Inflammatory macrophage treated with lipopolysaccharide for 4 hours (primary cell): ENCODE measurements at places on chromosomes 4 and X.

DNA sequence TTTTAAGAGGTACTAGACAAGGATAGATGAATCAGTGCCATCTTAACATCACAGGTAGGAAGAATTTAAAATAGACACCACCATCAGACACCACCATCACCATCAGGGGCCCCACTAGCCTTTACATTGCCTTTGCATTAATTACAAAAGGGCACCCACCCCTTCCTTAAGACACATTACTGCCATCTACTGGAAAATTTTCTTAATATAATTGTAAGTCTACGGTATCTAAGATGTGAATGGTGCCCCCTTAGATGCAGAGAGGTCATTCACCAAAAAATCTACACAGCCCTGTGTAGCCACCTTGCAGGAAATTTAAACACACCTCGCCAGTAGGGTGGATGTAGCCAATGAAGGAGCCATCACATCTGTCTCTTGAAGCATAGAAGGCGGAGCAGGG, 184.1 kb downstream of the MID1IP1 start:
- peak; percentile 60 for DNase-seq

DNA sequence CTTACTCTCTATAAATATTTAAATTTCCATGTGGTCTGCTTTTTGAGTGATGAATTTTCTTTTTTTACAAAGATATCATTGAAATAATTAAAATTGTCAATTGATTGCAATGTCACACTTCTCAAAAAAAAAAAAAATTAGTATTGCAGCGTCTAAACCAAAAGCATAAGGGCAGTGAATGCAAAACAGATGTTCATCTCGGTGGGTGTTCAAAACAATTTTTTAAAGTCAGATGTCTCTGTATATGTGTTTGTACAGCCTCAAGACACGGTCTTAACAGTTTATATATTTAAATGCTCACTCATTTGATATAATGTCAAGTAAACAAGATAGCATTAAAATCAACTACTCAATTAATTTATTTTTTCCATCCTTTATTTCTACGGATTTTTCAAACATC, 52.3 kb downstream of the PALLD start:
- DNase-seq = no peak

GRCh38 chr4:174524242-174524641, 2.0 kb upstream of the HPGD start:
- DNase-seq = no peak

- DNase-seq = no peak
These were observed 19.1 kb upstream of the ARSJ start for GRCh38 chr4:113998531-113998930.

- no peak for DNase-seq
These were observed 33.8 kb upstream of the ARMCX2 start for GRCh38 chrX:101693476-101693875.

- no peak for DNase-seq
These were observed 9.8 kb downstream of the HNRNPD start for GRCh38 chr4:82363896-82364487.

GRCh38 chr4:129829373-129829772, 733.4 kb downstream of the C4orf33 start:
- DNase-seq = no peak

DNA sequence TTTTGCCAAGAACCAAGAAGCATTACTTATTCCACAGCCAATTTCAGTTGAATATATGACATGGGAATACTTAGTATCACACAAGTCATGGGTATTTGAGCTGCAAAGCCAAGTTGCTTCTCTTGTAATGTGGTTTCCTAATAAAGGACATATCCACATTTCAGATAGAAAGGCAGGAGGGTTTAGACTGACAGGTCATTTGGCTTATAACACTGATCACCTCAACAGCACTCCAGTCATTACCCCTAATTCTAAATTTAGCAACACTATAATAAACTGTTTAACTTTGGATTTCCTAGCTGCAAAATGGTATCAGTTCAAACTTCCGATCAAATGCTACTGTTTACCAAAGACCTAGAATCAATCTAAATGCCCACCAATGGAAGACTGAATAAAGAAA, 114.0 kb upstream of the FTHL17 start:
- DNase-seq = no peak

- DNase-seq = no peak
These were observed 43.1 kb downstream of the CXXC4 start for GRCh38 chr4:104451573-104451972.

DNA sequence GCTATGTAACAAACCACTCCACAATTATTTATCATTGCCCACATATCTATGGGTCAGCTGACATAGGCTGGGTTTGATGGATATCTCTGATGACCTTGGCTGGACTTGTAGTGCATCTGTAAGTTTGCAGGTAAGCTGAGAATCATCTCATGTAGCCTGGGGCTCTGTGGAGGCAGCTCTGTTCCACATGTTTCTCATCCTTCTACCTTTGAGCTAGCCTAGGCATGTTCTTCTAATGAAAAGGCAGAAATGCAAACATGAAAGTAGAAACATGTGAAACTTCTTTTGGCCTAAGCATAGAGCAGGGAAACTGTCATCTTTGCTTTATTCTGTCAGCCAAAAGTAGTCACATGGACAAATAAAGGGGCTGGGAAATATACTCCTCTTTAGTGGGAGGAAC, 18.2 kb downstream of the MRPL1 start:
- no peak for DNase-seq

DNA sequence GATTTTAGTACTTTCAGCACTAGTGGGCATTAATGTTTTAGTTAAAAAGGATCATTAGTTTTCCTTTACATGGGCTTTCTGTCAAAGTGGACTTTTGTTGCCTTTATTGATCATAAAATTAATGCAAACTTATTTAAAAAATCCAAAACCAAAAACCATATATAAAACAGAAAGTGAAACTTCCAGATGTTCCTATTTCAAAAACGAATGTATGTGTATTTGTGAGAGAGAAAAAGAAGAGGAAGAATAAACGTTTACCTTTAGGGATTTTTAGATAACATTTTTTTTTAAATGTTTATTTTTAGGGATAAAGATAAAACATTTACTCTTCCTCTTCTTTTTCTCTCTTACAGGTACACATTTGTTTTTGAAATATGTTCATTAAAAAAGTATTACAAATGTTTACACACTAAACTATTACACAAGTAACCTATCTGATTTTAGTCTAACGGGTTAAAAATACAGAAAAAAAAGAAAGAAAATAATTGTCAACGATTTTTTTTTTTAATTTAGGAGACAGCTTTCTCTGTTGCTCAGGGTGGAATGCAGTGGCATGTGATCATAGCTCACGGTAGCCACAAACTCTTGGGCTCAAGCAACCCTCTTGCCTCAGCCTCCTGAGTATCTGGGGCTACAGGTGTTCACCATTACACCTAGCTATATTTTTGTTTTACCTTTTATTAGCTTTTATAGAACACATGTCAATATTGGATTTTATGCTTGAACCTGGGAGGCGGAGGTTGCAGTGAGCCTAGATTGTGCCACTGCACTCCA, 16.8 kb upstream of the COX18 start:
- peak; percentile 45 for DNase-seq

DNA sequence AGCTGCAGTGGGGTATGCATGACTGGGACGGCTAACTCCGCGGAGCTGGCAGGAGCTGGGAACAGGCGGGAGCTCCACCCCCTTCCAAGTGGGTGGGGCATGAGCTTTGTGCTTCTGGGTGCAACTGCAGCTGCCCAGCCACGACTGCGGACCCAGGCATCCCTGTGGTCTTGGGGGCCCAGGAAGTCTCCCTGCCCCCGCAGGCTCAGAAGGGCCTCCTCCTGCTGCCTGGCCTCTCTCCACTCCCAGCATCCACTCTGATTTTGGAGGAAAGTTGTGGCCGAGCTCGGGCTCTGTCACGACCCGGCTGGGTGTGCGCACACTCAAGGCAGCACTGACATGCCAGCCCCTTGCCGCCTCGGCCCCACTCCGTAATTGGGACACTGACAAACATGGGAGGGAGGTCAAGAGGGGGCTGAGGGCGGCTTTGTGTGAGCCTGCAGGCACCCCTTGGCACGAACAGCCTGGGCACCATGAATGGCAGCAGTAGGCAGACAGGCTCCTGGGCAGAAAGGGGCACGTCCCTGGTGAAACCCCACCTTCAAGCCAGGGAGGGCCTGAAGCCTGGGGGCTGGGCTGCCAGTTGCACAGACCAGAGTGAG, 822.6 kb downstream of the GLUD2 start:
- no peak for DNase-seq

DNA sequence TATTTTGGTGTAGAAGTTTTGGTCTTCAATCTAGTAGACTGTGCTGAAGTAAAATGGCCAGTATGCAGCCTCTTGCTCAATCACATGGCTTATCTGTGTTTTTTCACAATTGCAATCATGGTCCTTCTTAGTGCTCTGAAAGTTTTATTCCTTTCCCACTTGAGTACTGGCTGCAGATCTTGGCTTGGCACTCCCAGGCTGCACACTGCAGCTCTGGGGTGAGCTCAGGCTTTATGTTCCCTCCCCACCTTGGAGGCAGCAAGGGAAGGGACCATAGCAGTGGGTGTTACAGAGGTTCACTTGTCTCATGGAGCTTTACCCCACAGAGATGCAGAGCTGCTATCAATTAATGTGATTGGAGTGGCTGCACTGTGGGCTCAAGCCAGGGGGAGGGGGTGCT, 156.0 kb downstream of the TENT5D start:
- no peak for DNase-seq

DNA sequence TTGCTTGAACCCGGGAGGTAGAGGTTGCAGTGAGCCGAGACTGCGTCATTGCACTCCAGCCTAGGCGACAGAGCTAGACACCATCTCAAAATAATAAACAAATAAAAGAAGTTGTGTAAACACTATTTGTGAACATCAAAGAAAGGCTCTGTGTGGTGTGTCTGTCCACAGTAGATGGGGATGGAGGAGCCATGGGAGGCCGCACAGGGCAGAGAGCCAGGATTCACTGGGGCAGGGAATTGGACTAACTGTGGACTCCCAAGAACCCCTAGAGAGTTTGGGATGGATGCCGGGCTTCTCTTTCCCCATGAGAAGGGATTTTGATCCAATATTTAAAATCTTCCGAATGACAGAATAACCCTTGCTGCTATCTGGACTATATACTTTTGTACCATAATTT, 26.5 kb downstream of the TBC1D1 start:
- no peak for DNase-seq

- no peak for DNase-seq
These were observed 142.0 kb upstream of the TEX13D start for GRCh38 chrX:124190440-124190839.

- no peak for DNase-seq
These were observed 147.8 kb upstream of the BCOR start for GRCh38 chrX:40245488-40246071.

DNA sequence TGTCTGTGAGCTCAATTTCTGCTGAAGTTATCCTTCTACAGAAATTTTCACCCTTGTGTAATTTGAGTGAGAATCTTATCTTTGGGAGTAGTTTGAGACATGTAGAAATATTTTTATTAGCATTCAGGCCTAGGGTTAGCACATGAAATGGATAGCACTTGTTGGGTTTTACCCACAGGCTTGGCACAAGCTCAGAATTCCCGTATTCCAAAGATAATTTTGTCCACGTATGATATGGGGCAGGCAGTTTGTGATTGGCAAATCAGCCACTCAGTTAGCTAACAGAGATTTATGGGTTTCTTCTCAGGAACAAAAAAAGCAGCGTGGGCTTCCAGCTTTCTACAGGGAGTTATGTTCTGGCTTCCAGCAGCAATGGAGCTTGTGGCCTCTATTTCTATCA, 117.9 kb upstream of the DCAF8L1 start:
- DNase-seq = no peak

DNA sequence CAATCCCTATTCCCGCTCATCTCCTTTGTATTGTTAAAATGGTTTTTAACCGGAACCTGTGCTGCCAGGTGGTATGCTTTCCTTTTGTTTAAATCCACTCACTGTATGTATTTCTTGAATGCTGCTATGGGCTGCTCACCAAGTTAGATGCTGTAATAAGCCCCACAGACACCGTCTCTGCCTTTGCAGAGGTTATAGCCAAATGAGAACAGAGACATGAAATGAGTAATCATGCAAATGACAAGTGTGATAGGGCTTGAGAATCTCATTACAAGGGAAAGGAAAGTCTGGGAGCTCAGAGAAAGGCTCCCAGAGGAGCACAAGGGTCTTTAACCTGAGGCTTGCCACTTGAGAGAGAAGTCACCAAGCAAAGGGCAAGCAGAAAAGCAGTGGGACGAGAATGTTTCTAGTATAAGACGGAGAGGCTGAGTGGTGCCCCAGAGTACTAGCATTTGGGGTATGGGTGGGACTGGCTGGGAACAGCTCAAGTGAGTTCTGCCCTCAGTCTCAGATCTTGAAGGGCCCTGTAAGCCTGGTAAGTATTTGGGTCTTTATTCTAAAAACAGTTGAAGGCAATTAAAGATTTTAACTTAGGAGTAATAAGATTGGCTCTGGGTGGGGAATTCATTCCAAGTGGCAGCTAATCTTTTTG, 110.8 kb upstream of the H2AZ1 start:
- DNase-seq = no peak

GRCh38 chr4:1478766-1479355, 72.6 kb upstream of the NKX1-1 start:
- DNase-seq = no peak

- no peak for DNase-seq
These were observed 106.8 kb downstream of the UCHL1 start for GRCh38 chr4:41363384-41363981.

DNA sequence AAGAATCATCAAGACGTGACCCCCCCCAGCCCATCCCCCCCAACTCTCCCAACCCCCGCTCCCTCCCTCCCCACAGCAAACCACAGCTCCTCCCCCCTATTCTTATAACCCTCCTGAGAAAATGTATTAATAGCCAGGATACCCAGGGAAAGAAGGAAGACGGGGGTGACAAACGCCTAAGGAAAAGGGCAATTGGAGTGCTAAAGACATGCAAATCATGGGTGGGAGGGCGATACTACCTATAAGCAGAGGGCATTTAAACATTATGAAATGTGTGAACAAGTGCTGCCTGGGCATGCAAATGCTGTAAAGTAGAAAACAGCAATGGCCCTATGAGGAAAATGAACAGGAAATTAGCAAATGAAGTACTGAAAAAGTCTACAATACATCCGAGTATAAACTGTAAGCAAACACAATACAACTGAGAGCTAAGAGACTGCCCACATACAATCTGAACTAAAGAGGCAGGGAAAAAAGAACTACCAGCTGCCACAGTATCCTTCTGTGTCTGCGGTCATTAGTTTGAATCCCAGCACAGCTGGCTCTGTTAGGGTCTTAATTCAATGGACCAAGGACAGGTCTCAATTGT, 2.4 kb downstream of the CXXC4 start:
- DNase-seq = no peak

DNA sequence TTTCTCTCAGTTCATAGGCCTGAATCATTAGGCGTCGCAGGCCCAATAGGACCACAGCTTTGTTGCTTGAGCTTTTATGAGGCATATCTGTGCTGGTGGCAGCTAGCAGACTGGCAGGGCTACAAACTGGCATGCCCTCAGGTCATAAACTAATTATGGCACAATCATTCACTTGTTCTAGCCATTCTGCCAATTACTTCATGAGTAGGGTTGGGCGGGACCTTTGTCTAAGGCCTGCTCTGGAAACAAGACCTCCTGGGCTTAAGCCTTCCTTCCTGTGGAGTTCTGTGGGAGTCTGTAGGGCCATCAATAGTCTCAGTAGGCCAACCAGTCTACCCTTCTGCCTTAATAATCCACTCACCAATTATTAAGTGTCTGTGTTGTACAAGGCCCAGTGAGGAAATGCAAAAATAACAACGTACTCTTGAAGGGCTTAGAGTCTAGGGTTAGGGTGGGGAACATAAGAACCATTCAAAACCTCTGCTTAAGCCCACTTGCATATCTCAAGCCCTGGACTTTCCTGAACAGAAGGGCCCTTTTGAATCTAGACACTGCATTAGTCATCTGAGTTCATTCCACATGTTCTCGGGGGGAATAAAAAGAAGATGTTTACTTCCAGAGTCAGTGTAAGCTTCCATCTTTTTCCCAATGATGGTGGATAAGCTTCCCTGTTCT, 44.5 kb downstream of the SHROOM4 start:
- no peak for DNase-seq

- peak; percentile 29 for DNase-seq
These were observed 201.0 kb upstream of the STK26 start for GRCh38 chrX:131821945-131822622.
